Activated CD4-positive, CD25-positive, alpha-beta regulatory T cell treated with anti-CD3 and anti-CD28 coated beads, Interleukin-2, amount 50 U/mL, for 72 hours (primary cell): ENCODE measurements at places on chromosomes 6 and 20.

- DNase-seq: no peak
Observed at GRCh38 chr20:60048634-60049521, 90.7 kb downstream of the CDH26 start.

GRCh38 chr6:70599187-70599586 lies 32.5 kb downstream of the SDHAF4 start:
- no peak for DNase-seq

GRCh38 chr6:34663831-34664255 lies 32.7 kb downstream of the ILRUN start:
- DNase-seq: no peak

DNA sequence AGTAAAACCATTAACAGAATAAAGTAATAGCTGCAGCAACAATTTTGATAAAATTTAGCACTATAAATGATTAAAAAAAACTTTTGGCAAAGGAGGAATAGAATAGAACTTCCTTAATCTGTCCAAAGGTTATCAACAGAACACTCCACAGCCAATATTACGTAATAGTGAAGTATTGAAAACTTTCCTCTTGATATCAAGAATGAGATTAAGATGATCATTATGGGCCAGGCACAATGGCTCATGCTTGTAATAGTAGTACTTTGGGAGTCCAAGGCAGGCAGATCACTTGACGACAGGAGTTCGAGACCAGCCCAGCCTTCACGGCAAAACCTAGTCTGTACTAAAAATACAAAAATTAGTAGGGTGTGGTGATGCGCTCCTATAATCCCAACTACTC lies 26.0 kb downstream of the SOBP start:
- DNase-seq: no peak

- DNase-seq: no peak
Observed at GRCh38 chr6:44498436-44498835, 110.9 kb downstream of the CDC5L start.

DNA sequence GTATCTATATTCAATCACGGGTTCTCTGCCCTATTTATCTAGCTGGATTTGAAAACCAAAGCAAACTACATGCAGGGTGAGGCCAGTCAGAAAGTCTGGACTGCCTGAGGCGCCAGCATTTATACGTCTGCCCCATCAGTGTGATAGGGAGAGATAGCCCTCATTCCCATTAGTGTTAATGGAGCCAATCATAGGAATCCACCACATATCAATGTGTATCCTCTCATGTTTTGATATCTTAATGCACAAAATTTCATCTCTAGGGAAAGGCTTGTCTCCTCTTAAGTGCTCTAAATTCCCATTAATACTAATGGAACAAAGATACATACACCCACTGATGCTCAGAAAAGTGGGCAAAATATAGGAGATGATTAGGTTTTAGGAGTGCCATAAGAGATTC lies 376.2 kb downstream of the BTBD3 start:
- no peak for DNase-seq

GRCh38 chr6:42498473-42499128 lies 46.9 kb upstream of the TRERF1 start:
- no peak for DNase-seq
